ENCODE measurements at places on chromosomes 13 and 19.

DNA sequence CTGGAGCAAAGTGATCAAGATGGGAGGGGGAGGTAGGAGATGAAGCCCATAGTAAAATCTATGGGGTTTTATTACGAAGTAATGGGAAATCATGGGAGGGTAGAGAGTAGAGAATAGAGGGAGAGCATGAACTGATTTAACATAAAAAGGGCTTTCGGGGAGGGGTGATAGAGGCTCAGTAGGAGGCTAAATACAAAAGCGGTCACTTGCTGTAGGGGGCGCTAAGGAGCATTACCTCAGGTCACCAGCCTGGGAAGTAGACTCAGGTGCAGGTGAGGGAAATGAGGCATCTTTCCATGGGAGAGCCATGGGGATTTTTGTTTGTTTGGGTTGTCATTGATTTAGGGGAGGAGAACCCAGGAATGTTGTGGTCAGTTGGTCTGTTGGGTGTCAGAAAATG, 14.1 kb downstream of the KRTDAP start:
- no peak for DNase-seq

GRCh38 chr13:25847635-25848626, 203.9 kb downstream of the SHISA2 start:
- DNase-seq = peak; percentile 54

- no peak for DNase-seq
Measured at GRCh38 chr19:55257461-55258420, 1.1 kb downstream of the PPP6R1 start.

DNA sequence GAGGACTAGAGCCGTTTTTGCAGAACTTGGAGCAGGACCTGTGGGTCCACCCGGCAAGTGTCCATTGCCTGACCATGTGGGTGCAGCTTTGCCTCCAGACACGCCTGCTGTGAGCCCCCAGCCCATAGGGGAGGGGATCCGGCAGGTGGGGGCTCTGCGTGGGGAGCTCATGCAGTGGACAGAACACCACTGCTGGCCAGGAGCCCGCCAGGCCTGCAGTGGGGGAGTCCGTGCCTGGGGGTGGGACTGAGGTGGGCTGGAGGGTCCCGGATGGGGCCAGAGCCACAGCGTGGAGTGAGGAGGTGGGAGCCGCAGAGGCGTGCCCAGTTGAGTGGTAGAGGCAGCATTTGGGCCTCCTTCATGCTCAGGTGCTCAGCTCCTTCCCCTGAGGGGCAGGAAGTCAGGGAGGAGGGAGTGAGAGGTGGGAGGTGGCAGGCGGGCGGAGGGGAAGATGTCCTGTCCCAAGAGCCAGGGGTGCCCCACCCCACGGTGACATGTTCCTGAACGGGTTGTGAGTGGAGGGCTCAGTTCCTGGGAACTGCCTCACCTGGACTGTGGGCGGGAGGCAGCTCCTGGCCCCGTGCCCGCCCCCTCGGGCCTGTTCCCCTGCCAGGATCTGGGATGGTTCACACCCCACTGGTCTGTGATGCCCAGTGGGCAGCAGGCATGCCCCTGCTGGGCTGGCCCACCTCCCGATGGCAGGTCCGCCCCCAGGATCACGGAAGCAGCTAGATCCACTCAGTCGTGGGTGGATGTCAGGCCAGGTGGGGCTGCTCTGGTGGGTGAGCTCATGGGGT, 8.8 kb downstream of the ADAT3 start:
- DNase-seq = no peak
